Urinary bladder (tissue), 4 donors: ENCODE measurements at places on chromosomes 1 and 21.

GRCh38 chr1:45542591-45542990, 8.0 kb upstream of the AKR1A1 start:
- no peak for DNase-seq

DNA sequence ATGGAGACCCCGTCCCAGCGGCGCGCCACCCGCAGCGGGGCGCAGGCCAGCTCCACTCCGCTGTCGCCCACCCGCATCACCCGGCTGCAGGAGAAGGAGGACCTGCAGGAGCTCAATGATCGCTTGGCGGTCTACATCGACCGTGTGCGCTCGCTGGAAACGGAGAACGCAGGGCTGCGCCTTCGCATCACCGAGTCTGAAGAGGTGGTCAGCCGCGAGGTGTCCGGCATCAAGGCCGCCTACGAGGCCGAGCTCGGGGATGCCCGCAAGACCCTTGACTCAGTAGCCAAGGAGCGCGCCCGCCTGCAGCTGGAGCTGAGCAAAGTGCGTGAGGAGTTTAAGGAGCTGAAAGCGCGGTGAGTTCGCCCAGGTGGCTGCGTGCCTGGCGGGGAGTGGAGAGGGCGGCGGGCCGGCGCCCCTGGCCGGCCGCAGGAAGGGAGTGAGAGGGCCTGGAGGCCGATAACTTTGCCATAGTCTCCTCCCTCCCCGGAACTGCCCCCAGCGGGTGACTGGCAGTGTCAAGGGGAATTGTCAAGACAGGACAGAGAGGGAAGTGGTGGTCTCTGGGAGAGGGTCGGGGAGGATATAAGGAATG, 505 bp downstream of the LMNA start:
- DNase-seq = no peak

DNA sequence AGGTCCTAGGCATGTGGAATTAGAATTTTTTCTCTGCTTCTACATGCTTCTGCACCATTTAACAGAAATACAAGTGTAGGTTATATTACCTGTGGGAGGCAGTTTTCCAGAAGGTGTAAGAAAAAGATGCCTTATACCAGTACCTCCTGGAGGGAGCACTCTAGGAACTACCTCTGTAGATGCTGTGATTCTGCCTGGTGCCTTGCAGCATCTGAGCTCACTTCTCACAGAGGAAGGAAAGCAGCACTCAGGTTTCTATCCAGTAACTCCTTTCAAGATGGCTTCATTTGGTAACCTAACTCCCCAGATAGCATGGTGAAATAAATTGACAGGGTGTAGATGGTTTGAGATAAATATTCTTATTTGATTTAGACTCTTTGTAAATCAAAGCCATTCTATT, 50.3 kb downstream of the GIPC2 start:
- no peak for DNase-seq

- no peak for DNase-seq
Observed at GRCh38 chr1:228799924-228800323, 64.6 kb downstream of the RHOU start.

GRCh38 chr1:169108863-169109560, 2.5 kb downstream of the ATP1B1 start:
- DNase-seq = no peak

- DNase-seq = peak; percentile 65
Observed at GRCh38 chr1:221708987-221709386, 32.9 kb downstream of the DUSP10 start.

DNA sequence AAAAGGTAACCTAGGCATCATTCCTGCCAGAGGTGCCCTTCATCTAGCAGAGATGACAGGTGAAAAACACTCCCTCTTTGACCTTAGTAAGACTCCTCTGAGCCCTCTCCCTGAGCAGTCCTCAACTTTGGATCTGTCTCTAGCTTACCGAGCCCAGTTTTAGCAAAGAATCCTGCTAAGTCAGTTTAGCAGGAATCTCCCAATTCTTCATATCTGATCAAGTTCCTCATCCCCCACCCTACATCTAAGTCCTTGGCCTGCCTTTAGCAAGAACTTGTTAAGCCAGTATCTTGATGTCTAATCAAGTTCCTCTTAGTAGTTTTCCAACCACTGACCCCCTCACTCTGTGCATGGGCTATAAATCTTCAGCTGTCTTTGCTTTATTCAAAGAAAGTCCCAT, 235.6 kb downstream of the OMA1 start:
- no peak for DNase-seq

DNA sequence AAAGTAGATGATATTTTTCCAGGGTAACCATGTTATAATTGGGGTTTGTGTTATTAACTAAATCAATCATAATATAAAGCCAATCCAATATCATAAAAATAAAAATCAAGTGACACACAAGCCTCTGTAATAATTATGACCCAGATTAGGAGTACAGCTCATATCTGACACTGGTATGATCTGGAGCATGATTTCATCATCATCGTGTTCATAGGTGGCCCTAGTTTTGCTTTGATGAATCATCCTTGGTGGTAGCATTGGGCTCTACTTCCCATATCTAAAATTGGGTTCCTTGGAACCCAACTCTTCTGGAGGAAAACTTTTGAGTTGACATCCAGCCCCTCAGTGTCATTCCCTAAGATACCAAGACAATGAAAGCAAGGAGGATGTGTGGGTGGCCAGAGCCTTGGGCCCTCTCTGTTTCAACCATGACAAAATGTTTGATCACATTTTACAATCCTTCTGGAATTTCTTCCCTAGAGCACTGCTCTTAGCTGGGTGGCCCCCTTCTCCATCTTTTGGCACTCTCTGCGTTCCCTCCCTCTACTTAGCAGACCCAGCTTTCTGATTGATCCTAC, 37.0 kb upstream of the ENAH start:
- no peak for DNase-seq

GRCh38 chr1:58143972-58144697, 402.4 kb downstream of the OMA1 start:
- peak; percentile 37 for DNase-seq

DNA sequence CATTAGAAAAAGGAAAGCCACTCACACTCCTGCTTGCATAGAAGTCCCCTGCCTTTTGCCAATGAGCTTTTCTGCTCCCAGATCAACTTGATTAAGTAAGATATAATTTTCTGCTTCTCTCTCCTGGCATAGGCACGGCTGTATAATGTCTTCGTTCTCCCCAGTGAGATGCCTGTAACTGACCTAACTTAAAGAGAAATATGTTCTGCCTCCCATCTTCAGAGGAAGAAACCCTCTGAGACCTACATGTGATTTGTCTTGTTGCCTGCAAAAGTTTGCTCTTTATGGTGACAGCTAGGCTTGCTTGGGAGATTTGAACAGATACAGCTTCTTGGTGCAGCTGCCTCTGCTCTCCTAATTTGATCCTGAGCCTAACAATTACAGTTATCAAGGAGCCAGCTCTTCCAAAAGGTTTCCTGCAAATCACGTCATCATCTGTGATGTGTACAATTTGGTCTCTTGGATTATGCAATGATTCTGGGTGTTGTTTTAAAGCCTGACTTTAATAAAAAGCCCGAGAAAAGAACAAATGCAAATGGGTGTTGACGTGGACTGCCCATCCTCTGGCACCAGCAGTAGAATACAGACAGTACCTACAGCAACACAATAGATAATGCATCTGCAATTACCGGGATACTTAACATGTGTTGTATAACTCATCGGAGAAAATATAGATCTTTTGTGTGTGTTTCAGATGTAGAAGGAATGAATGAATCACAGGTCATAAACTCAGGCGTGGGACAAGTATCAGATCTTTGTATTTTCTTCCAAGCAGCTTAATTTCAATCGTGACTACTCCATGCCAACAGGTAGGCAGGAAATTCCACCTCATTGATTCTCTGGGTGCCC, 76.2 kb upstream of the KAZN start:
- DNase-seq = peak; percentile 76

DNA sequence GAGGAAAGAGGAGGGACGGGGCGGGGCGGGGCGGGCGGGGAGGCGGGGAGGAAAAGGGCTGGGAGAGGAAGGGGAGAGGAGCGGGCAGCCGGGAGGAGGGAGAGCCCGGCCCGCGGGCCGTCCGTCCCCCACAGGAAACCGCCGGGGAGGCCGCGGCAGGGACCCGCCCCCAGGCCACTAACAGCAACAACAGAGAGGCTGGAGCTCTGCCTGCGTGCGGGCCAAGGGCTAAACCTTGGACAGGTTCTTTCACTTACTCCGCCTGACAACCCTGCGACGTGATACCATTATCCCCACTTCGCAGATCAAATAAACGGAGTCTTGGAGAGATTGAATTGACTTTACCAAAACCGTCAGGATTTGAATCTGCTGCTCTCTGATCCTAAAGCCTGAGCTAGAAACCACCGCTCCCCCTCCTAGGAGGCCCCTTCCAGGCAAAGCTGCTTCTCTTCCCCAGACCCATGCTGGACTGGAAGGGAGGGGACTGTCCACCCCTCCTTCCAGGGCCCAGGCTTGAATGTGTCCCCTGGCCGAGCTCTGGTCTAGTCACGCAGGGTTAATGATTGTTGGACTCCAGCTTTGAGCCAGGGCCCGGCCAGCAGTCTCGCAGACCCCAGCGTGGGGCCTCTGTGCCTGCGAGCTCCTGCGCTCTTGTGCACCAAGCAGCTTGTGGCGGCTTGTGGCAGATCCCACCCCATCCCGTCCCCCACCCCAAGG, at the start of gene EVA1B:
EVA1B (minus strand) TSS at position 10 of the 717 bp plus-strand sequence. CDS start 608 bp downstream, outside the sequence.
- DNase-seq = peak; percentile 45

GRCh38 chr1:185373813-185374529, 56.9 kb upstream of the IVNS1ABP start:
- DNase-seq = no peak

DNA sequence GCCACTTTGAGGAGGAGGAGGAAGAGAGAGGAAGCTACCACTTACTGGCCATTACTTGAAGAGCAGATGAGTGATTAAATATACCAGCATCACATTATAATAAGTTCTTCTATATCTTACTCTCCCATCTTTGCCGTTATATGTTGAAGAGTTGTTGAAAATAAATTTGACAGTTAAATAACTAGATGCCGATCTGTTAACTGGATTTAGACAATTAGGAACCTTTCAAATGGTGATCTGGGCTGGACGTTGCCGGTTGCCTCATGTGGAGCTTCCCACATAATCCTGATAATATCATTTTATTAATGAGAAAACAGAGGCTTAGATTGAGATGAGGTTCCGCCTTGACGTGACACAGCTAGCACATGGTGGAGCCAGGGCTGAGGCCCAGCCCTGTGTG, 147.0 kb downstream of the SDCCAG8 start:
- no peak for DNase-seq

- DNase-seq = no peak
Observed at GRCh38 chr1:14855268-14855667, 256.8 kb downstream of the KAZN start.

- DNase-seq = no peak
Observed at GRCh38 chr1:221747839-221748238, 6.0 kb upstream of the DUSP10 start.

DNA sequence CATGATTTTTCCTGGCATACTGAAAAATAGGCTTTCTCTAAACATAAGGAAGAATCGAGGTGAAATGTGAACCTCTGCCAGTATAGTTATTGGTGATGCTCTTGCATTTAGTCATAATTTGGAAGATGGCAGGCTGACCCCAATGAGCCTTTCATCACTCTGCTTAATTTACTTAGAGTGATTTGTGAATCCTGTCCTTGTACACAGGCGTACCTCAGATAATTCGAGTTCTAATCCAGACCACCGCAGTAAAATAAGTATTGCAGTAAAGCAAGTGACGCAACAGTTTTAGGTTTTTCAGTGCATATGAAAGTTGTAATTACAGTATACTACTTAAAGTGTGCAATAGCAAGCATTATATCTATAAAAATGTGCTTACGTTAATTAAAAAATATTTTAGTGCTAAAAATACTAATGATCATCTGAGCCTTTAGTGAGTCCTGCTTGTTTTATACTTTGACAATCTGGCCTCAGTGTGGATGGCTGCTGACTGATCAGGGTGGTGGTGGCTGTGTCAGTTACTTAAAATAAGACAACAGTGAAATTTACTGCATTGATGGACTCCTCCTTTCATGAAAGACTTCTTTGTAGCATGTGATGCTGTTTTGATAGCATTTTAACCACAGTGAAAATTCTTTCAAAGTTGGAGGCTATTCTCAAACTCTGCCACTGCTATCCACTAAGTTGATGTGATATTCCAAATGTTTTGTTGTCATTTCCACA, 1.7 kb downstream of the PKNOX1 start:
- DNase-seq = no peak

GRCh38 chr1:203185585-203185984, 919 bp downstream of the CHI3L1 start:
- DNase-seq = no peak

GRCh38 chr1:118137900-118138299, 47.1 kb downstream of the SPAG17 start:
- no peak for DNase-seq

- DNase-seq = no peak
Observed at GRCh38 chr1:212256369-212256768, 28.8 kb upstream of the PPP2R5A start.

DNA sequence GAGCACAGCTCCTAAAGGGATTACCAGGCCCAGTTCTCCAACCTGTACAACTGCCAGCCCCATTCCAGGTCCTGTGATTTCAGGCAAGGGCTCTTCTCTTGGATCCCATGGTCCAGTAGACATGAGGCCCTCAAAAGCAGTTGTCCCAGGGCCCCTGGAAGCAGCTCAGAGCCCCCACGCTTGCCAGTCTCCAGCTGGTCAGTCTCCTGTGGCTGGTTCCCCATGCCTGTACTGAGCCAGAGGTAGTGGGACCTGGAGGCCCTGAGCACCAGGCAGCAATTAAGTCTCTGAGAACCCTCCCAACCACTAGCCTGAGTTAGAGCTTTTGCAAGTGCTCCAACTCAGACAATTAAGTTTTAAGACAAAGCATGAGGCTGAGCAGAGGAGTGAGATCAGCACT, 36.9 kb downstream of the CDC42BPA start:
- DNase-seq = no peak

GRCh38 chr1:173122344-173122935, 71.7 kb upstream of the TNFSF18 start:
- no peak for DNase-seq

- DNase-seq = no peak
Observed at GRCh38 chr1:203648276-203648675, 21.6 kb downstream of the ATP2B4 start.

DNA sequence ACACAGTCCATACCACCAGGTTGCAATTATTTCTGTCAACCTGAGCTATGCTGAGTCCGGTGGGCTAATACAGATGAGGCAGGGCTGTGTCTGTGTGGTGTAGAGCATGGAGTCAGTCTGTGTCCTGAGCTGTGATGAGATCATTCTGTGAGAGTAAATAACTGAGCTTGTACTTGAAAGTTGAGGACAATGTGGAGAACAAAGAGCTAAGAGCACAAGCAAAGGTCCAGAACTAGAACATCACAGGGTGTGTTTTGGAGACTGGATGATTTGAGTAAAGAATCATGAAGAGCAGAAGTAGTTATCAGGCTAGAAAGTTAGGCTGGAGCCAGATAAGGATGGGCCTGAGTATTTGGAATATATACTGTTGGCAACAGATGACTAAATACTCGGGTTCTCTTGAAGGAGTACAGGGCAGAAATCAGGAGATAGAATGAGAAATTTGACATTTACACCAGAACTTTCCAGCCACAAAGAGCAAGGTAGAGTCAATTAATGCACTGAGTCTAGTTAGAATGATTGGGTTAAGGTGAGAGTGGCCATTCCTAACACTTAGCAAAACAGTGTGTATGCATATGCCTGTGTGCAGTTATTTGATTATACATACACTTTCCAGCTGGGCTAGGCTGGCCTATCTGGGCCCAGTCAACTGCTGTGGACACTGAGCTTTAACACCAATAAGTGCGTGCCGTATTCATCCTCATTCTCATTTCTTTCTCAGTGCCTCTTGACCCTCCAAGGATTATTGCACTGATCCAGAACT, 48.8 kb downstream of the LEPR start:
- no peak for DNase-seq

GRCh38 chr1:212135166-212135565, 99.6 kb downstream of the DTL start:
- DNase-seq = no peak
